ENCODE measurements at places on chromosomes 1 and 21. TPM values are rescaled to one million over a fixed set of nuclear protein-coding genes. Genes with fewer than 3 reads are reported as not detected.

Gene CCDC185
- not detected for total RNA-seq

Gene LAX1
- 21.7 TPM for total RNA-seq

Gene FCRL6
- 0.40 TPM for total RNA-seq

Gene ST6GALNAC5
- total RNA-seq, result not detected

Gene TRIM17
- total RNA-seq, result 3.2 TPM

Gene SLAMF6
- total RNA-seq, result 40.0 TPM

Gene TGFB2
- total RNA-seq, result not detected

Gene TMEM240
- not detected for total RNA-seq

Gene CD101
- 0.48 TPM for total RNA-seq

Gene HFM1
- not detected for total RNA-seq

Gene CD48
- total RNA-seq, result 307 TPM
